Bronchus fibroblast of lung (primary cell): ENCODE measurements at places on chromosomes 6 and 20. TPM values are rescaled to one million over a fixed set of nuclear protein-coding genes. Genes with fewer than 3 reads are reported as not detected.

The CEBPB gene
- total RNA-seq, result 49.8 and 62.2 TPM in 2 replicates

The GATA5 gene
- total RNA-seq, result not detected in 2 replicates

The RAB32 gene
- 117 and 121 TPM in 2 replicates for total RNA-seq

The TUBB2A gene
- 226 and 228 TPM in 2 replicates for total RNA-seq

The TRAPPC3L gene
- total RNA-seq, result not detected in 2 replicates

The DDX43 gene
- 0.15 and 0.84 TPM in 2 replicates for total RNA-seq

The TAGAP gene
- total RNA-seq, result not detected in 2 replicates

The SULF2 gene
- total RNA-seq, result 1.8 and 3.7 TPM in 2 replicates

The APOBEC2 gene
- total RNA-seq, result not detected in 2 replicates

The GPR6 gene
- not detected in 2 replicates for total RNA-seq

The ZNF831 gene
- not detected in 2 replicates for total RNA-seq
